CD4-positive, alpha-beta T cell treated with Interleukin-2 at 100 ng/mL for 4 hours (primary cell): ENCODE measurements at places on chromosomes 13 and 19.

DNA sequence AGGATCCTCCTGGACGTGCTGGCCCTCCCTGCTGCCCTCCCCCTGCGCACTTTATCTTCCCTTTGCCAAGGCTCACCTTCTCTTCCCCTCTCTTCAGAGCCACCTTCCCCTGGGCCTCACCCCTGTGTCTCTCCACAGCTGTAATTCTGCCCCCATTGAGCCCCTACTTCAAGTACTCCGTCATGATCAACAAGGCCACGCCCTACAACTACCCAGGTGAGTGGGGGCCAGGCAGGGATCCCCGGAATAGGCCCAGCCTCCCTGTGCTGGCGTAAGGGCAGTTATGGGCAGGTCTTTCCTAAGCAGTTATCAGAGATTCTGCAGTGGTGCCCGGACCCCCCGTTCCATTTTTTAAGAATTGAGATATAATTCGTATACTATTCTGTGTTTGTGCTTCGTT, 3.1 kb downstream of the NDUFA3 start:
- DNase-seq: no peak

- no peak for DNase-seq
These were observed 13.4 kb downstream of the ITGBL1 start for GRCh38 chr13:101465877-101466276.

DNA sequence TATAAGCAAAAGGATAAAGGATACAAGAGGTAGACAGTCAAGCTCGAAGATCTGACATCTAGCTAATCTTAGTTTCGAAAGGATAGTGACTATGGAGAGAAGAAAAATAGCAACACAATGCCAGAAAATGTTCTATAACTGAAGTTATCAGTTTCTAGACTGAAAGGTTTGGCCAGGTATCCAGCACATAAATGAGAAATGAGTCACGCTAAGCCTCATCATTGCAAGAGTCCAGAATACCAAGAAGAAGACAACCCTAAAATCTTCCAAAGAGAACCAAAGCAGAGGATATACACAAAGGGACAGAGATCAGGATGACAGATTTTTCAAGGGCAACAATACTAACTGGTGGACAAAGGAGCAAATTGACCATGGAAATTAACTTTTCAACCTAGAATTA, 237.0 kb downstream of the POSTN start:
- no peak for DNase-seq

- DNase-seq: no peak
These were observed 1.7 kb downstream of the TPRX2 start for GRCh38 chr19:47860602-47861297.

- no peak for DNase-seq
These were observed 22.5 kb upstream of the KLF2 start for GRCh38 chr19:16301999-16302694.

GRCh38 chr19:31349160-31349881, at the start of gene TSHZ3:
Gene TSHZ3, minus strand, starts transcription at chr19:31349436. Its CDS starts 217 bp downstream, at chr19:31349219.
- peak; percentile 35 for DNase-seq

GRCh38 chr13:48731957-48732569, 78.3 kb downstream of the CYSLTR2 start:
- DNase-seq: peak; percentile 65

DNA sequence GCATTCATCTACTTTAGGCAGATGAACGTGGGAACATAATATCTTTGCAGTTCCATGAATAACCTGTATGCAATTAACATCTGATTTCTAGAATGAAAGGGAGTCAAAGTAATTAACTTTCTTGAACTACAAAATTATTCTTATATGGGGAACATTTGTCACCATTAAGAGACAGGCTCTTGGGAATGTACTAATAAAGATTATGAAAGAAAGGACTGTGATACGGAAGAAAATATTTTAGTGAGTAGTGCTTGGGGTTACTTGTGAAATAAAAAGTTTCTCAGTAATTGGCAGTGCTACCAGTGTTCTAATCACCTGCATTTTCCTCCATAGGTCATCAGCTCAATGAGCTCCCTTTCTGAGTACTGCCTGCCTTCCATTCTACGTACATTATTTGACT, 85.4 kb downstream of the FRY start:
- no peak for DNase-seq

DNA sequence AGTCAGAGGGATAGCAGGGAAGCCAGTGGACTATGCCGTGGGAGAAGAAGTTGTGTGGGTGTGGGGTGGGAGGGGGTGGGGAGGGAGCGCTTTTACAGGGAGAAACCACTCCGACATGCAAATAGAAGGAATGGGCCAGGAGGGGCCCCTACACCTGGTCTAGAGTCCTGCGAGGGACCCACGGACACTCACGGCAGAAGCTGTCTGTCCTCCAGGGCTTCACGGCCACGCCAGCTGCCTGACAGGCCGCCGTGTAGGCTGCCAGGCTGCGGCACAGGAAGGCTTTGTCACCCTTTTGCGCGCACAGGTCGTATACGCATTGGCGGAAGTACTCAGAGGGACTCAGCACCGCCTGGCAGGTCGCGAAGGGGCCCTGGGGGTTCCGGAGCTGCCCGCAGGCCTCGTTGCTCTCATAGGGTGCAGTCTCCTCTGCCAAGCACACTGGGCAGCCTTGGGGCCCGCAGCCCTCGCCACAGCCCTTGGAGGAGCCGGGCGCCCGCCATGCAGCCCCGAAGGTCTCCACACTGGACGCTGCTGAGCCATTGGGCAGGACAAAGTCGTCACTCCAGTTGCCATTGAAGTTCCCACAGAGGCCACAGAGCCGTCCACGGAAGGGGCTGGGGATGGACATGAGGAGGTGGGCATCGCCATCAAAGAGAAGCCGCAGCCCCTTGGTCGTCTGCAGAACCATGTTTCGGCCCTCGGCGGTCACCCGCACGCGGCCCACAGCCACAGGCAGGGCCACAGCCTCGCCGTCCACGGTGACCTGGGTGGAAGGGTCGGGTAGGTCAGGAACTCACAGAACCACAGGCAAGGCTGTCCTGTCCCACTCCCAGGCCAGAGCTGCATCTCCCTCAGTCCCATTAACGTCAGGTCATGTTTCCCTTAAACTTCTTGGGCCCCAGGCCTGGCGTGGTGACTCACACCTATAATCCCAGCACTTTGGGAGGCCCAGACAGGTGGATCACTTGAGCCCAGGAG, 26.0 kb upstream of the FBL start:
- no peak for DNase-seq

- DNase-seq: no peak
These were observed 573 bp upstream of the ERCC5 start for GRCh38 chr13:102845289-102845629.

- DNase-seq: no peak
These were observed 894.9 kb upstream of the PCDH9 start for GRCh38 chr13:68125087-68125480.

DNA sequence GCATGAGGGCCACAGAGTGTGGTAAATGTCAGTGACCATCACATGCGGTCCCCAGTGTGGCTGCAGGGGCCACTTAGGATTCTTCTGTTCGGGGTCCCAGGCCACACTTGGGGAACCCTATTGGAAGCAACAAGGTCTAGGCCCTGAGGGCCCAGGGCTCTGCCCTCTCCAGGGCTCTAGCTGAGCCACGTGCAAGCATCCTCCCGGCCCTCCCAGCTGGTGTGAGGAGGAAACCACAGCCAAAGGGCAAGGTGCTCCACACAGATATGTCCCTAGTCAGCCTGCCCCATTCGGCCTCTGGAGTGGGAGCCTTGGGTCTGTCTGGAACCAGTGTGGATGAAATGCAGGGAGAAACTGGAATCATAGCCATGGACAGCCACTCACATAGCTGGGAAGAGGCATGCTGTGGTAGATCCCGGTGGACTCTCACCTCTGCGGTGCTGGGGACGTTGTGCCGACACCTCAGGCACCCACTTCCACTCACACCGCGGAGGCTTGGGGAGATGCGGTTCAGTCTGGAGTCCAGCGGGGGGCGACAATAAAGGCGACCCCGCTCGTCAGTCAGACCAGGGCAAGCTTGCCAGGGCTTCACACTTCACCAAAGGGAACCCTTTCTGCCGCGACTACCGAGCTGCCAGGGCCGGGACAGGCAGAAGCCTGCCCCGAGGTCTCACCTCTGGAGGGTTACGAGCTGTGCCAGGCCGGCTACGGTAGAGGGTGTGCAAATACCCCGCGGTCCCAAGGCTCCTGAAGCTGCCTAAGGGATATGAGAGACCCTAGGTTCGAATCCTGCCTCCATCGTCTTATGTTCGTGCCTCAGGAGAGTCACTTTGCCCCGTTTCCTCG, 4.3 kb upstream of the ZNF497 start:
- DNase-seq: no peak

- DNase-seq: no peak
These were observed 2.6 kb downstream of the CAB39L start for GRCh38 chr13:49441312-49441711.

- no peak for DNase-seq
These were observed 490.7 kb upstream of the GPC6 start for GRCh38 chr13:92735909-92736308.

DNA sequence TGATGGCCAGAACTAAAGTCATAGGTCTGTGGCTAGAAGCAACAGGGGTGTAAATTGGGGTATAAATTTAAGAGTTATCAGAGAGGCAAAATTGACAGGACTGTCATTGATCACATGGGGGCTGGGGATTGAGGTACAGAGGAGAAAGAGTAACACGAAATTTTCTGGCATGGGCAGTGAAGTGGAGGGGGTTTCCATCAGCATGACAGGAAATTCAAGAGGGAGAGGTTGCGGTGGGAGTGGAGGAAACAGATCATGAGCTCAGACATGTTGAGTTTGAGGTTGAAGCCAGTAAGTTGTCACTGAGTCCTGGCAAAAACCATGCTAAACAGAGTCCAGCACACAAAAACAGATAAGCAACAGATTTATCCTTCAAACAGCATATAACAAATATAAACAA, 192.1 kb upstream of the TSC22D1 start:
- peak; percentile 1 for DNase-seq

DNA sequence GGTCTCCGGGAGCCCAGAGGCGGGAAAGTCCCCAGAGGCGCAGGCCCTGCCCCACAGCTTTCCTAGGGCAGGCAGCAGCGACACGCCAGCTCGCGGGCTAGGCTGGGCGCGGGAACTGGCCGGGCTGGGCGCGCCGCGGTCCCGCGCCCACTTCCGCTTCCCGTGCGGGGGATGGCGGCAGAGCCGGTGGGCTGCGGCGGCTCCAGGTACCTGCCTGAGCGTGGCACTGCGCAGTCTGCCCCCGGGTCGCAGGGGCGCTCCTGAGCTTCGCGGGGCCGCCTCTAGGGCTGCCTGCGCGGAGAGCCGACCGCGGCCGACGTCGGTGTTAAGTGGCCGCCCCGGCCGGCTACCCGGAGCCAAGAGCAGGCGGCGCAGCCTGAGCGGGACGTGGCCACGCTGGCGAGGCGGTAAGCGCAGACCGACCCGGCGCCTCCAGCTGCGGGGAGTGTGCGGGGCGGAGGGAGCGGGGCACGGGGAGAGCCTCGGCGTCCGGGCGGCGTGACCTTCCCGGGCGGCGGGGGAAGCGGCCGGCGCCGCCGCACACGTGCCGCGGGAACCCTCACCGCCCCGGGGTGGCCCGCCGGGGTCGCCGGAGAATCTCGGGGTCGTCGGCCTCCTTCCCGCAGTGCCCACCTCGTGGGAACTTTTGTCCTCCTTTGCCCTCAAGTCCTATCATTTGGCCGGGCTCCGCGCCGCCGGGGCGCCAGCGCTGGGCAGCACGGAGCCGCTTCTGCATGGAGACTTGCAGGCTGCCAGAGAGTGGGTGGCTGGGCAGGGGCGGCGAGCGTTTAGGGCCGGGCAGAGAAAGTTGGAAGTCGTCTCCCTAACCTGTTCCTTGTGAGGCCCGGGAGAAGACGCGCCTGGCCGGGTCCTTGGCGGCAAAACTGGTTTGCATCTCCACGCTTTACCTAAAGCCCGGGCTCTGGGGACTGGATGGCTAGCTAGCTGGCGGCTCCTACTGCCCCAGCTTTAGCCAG, 31.4 kb upstream of the MPHOSPH8 start:
- no peak for DNase-seq

DNA sequence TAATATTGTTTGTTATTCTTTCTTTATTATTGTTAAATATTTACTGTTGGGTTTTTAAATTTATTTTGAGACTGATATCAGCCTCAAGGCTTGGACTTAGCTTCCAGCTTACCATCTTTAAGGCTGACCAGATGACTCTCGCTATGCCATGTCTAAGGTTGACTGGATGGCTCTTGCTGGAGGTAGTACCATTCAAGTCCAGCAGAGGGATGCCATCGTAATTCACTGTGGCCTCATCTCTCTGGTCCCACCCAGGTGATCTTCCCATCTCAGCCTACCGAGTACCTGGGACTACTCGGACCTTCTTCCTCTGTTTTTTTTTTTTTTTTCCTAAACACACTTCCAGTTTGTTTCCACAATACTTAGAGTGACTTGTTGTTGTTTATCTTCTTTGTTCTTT, 41.7 kb upstream of the ZNF91 start:
- no peak for DNase-seq

- no peak for DNase-seq
These were observed 2474.2 kb downstream of the PCDH9 start for GRCh38 chr13:64755961-64756360.

GRCh38 chr13:105602956-105603670, 932.3 kb downstream of the EFNB2 start:
- DNase-seq: no peak

- DNase-seq: no peak
These were observed 11.8 kb downstream of the HAUS8 start for GRCh38 chr19:17063428-17063827.

DNA sequence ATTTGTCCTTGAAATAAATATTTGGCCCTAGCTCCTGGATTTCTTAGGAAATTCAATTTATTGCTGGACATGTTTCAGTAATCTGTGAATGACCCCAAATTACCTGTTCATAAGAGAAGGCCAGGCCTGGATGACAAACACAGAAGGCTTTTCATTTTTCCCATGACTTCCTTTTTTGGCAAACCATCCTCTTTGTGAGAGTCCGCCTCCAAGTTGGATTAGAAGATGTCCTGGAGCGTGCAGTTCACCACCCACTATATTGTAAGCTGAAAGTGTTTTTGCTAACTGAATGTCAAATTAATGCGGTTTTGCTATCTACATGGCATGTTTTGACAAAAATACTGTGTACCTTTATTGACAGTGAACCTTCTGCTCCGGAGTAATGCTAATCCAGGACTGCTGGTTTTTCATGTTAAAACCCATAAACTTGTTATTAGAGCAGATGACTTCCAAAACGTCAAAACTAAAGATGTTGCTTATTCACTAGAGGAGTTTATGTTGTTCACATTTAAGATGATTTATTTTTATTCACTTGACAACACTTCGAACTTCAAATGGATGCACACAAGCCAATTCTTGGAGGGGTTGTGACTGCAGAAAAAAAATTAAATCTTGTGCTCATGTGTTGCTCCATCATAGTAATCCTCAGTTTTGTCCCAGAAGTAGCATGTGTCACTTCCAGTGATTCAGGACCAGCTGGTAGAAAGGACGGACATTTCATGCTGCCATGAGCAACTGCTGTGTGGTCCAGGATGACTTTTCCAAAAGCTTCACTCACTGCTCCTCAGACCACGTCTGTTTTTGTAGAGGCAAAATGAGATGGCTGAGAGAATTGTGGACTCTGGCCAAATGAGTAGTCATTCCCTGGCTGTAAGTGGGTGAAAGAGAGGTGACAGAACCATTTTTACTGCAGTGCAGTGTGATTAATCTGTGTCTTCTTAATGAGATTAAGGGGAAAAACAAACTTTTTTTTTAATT, 71.0 kb downstream of the ITGBL1 start:
- DNase-seq: no peak
